Vagina (tissue), 2 donors: ENCODE measurements at places on chromosomes 4 and X. TPM values are rescaled to one million over a fixed set of nuclear protein-coding genes. Genes with fewer than 3 reads are reported as not detected.

IL21 gene
- total RNA-seq, result not detected

CFAP97 gene
- 28.5 TPM for total RNA-seq

BRCC3 gene
- total RNA-seq, result 11.5 TPM

- H3K27me3 ChIP-seq, result no peaks in the 10 kb centered on the region
- no peak overlapping the region for H3K4me3 ChIP-seq
- DNase-seq, result no peak
- no peak overlapping the region for H3K27ac ChIP-seq
- no peaks in the 10 kb centered on the region for H3K4me1 ChIP-seq
- H3K36me3 ChIP-seq, result no peaks in the 10 kb centered on the region
These were observed 67.4 kb downstream of the TNIP2 start for GRCh38 chr4:2688697-2689096.

- no peak for DNase-seq
- peaks cover 3% of the 10 kb centered on the region for H3K4me1 ChIP-seq
- no peaks in the 10 kb centered on the region for H3K27me3 ChIP-seq
These were observed 6.5 kb downstream of the PQBP1 start for GRCh38 chrX:48904180-48904579.

GRCh38 chrX:75107863-75108509 lies 48.1 kb downstream of the ABCB7 start:
- no peak for DNase-seq
- no peaks in the 10 kb centered on the region for H3K4me1 ChIP-seq
- H3K4me3 ChIP-seq, result no peak overlapping the region
- no peaks in the 10 kb centered on the region for H3K36me3 ChIP-seq
- no peak overlapping the region for H3K27ac ChIP-seq

- no peaks in the 10 kb centered on the region for H3K36me3 ChIP-seq
- no peak overlapping the region for H3K4me3 ChIP-seq
- no peak overlapping the region for H3K27ac ChIP-seq
These were observed 47.9 kb upstream of the PACRGL start for GRCh38 chr4:20652226-20652885.

GRCh38 chr4:48858130-48858529 lies 27.2 kb downstream of the OCIAD1 start:
- DNase-seq, result no peak
- H3K27ac ChIP-seq, result no peak overlapping the region
- no peaks in the 10 kb centered on the region for H3K4me1 ChIP-seq
- H3K4me3 ChIP-seq, result no peak overlapping the region
- H3K36me3 ChIP-seq, result peaks cover 25% of the 10 kb centered on the region
- no peaks in the 10 kb centered on the region for H3K27me3 ChIP-seq

- H3K27ac ChIP-seq, result peak overlapping the region; percentile 58
- H3K4me3 ChIP-seq, result no peak overlapping the region
- no peaks in the 10 kb centered on the region for H3K4me1 ChIP-seq
- H3K27me3 ChIP-seq, result no peaks in the 10 kb centered on the region
- no peak for DNase-seq
- no peaks in the 10 kb centered on the region for H3K36me3 ChIP-seq
These were observed 32.0 kb upstream of the AMELX start for GRCh38 chrX:11261260-11261659.

- no peaks in the 10 kb centered on the region for H3K27me3 ChIP-seq
- H3K4me1 ChIP-seq, result peaks cover 4% of the 10 kb centered on the region
- no peaks in the 10 kb centered on the region for H3K36me3 ChIP-seq
- H3K4me3 ChIP-seq, result peak overlapping the region; percentile 59
- H3K27ac ChIP-seq, result no peak overlapping the region
These were observed 866 bp upstream of the CENPE start for GRCh38 chr4:103199009-103199408.

DNA sequence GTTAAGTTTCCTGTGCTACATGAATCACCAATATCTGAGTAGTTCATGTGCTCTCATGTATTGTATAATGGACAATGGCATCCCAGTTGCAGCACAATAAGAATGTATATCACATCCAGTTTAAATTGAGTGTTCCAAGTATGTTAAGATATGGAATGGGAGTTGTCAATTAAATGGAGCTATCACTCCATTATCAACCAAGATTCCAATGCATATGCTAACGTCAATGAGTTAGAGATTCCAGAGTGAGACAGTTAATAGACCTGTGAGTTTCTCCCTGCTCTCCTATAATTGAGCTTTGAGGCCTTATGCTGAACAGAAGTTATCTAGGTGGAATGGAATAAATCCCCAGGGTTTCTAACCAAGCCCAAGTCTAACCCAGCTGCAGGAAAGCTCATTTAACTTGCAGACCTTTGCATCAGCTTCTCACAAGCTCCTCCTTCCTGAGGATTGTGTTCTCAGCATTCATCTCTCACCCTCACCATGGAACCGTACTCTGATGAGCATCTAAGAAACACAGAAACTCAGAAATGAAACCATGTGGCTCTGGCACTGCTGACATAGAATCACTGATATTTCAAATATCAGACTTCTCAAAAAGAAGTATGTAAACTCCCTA lies 84.8 kb downstream of the TIGD2 start:
- H3K27me3 ChIP-seq, result no peaks in the 10 kb centered on the region
- no peak overlapping the region for H3K4me3 ChIP-seq

DNA sequence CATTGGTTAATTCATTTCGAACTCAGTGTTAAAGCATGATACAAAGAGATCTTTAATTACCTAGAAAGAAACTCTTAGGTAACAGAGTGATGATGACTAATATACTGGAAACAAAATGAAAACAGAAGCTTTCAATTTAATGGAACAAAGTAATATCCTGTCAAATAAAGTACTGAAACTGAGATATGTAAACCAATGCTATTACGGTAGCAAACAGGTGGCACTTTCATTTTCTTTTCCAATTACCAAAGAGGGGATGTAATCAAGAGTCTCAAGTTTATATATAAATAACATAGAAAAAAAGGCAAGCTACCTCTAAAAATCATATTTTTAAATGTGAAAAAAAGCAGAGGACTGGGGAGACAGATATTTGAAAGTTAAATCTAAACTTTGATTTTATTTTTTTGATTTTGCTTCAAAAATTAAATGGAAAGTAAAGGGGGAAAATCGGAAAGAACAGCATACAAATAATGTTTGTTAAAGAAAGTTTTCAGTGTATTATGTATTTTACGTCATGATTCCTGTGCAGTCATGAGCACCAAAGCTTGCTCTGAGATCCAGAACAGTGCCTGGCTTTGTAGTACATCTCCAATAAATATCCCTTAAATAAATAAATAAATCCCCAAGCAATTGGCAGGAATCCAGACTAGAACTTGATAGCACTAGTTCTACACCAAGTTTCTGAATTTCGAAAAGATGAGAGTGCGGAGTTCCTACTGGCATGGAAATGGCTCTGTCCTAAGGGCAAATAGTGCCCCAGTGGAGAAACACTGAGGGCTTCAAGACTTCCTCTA lies 25.0 kb upstream of the RAPGEF2 start:
- H3K4me3 ChIP-seq, result no peak overlapping the region
- H3K27ac ChIP-seq, result no peak overlapping the region
- no peaks in the 10 kb centered on the region for H3K36me3 ChIP-seq
- DNase-seq, result no peak

DNA sequence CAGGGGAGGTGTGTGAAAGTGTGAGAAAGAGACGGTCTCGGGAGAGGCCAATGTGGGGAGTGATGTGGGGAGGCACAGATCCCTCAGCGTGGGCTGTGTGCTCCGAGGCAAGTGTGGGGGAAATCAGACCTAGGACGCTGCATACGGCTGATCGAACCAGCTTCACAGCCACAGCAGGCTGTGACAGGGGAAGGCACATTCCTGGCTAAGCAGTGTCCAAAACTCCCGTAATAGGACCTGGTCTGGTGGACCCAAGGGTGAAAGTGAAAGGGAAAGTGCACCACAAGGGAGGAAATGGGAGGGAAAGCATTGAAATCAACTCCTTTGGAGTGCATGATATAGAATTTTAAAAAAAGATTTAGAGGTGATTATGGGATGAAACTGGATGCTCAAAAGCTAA lies 10.9 kb upstream of the RHOXF2 start:
- no peak for DNase-seq
- no peaks in the 10 kb centered on the region for H3K36me3 ChIP-seq
- H3K4me3 ChIP-seq, result no peak overlapping the region
- no peaks in the 10 kb centered on the region for H3K27me3 ChIP-seq
- no peaks in the 10 kb centered on the region for H3K4me1 ChIP-seq

DNA sequence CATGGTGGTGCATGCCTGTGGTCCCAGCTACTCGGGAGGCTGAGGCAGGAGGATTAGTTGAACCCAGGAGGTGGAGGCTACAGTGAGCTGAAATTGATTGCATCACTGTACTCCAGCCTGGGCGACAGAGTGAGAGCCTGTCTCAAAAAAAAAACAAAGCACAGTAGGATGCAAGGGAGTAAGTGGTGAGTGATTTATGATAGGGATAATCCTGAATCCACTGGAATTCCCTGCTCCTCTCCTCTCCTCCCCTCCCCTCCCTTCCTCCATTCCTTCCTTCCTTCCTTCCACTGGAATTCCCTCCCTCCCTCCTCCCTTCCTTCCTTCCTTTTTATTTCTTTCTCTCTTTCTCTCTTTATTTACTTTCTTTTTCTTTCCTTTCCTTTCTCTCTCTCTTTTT lies 40.9 kb upstream of the NKRF start:
- H3K4me3 ChIP-seq, result no peak overlapping the region
- H3K36me3 ChIP-seq, result no peaks in the 10 kb centered on the region
- H3K27me3 ChIP-seq, result no peaks in the 10 kb centered on the region
- no peak overlapping the region for H3K27ac ChIP-seq
- DNase-seq, result no peak

DNA sequence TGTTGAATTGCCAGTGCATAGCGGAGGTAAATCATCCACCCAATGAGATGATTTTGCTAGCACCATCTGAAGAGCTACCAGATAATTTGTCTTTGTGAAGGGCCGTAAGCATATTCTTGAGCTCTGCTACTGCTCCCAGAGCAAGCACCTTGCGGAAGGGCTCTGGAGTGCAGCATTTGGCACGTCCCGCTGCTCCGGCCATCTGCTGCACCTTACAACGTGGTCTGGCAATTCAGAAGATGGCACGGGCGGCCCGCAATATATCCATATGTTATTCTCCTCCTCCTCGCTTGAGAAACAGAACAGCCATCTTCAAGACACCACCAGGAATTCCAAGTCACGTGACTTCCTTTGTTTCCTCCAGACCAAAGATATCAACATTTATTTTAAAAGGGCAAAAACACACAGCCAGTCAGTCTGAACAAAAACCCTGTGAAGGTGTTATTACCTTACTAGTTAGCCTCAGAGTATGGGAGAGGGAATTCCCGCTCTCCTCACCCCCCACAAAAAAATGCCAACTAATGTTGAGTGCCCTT lies 1095.7 kb upstream of the TENM3 start:
- no peaks in the 10 kb centered on the region for H3K27me3 ChIP-seq
- DNase-seq, result no peak
- H3K27ac ChIP-seq, result no peak overlapping the region
- H3K4me1 ChIP-seq, result no peaks in the 10 kb centered on the region

DNA sequence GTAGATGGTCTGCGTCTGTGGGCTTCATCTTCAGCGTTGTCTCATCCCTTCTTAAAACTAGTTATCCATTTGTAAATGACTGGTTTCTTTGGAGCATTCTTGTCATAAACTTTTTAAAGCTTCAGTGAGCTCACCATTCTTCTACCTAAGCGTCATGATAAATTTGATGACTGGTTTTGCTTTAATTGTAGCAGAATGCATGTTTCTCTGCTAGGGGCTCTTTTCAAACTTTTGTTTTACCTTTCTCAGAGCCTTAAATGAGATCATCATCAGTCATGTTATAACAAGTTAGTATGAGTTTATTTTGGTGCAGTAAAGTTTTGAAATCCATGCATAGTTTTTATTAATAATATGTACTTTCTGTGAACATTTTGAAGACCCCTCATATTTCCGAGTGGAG lies 6.3 kb upstream of the ADGRL3 start:
- no peaks in the 10 kb centered on the region for H3K36me3 ChIP-seq
- no peaks in the 10 kb centered on the region for H3K27me3 ChIP-seq
- no peak for DNase-seq
- H3K27ac ChIP-seq, result no peak overlapping the region
- no peaks in the 10 kb centered on the region for H3K4me1 ChIP-seq

DNA sequence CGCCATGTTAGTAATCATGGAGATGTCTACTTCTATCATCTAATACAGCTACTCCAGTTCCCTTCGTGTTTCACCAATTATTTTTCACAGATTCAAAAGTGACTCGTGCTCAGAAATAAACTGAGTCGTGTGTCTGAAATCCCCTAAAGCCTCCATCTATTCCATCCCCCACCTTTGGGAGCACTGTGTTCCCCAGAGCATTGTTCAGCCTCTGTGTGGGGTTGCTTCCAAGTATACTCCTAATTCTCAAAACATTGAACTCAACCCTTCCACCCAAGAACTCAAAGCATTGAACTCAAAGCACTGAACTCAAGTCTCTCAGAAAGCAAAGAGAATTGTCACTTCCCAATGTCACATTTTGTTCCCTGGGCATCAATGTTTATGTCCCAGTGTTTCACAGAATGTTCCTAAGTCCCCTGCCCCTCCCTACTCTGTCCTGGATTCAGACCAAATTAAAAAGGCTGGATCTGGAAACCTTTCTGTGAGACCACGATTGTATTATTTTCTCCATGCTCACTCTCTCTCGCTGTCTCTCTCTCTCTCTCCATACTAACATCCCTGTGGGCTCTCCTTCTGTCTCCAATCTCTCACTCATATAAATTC lies 138.5 kb upstream of the QRFPR start:
- no peaks in the 10 kb centered on the region for H3K27me3 ChIP-seq
- H3K4me3 ChIP-seq, result no peak overlapping the region
- H3K36me3 ChIP-seq, result no peaks in the 10 kb centered on the region
- no peaks in the 10 kb centered on the region for H3K4me1 ChIP-seq
- no peak overlapping the region for H3K27ac ChIP-seq
- no peak for DNase-seq

GRCh38 chrX:110425222-110426154 lies 66.8 kb downstream of the RTL9 start:
- H3K27ac ChIP-seq, result no peak overlapping the region
- H3K36me3 ChIP-seq, result no peaks in the 10 kb centered on the region
- no peaks in the 10 kb centered on the region for H3K4me1 ChIP-seq

DNA sequence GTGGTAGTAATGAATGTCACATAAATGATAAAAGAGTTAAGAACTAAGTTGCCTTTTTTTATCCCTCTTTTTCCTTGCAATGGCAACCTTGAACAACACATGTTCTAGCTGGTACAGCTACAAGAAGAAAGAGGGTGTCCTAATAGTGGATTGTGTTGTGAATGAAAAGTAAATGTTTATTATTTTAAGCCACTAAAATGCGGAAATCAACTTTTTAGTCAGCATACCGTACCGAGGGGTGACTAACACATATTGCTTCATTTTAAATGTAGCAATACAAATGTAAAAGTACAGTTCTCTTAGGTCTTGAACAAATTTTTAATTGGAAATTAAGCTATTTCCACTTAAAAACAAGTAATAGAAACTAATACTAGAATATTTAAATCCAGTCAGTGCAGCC lies 17.7 kb upstream of the AP1AR start:
- H3K4me1 ChIP-seq, result no peaks in the 10 kb centered on the region
- no peaks in the 10 kb centered on the region for H3K36me3 ChIP-seq
- H3K4me3 ChIP-seq, result no peak overlapping the region
- no peak for DNase-seq

DNA sequence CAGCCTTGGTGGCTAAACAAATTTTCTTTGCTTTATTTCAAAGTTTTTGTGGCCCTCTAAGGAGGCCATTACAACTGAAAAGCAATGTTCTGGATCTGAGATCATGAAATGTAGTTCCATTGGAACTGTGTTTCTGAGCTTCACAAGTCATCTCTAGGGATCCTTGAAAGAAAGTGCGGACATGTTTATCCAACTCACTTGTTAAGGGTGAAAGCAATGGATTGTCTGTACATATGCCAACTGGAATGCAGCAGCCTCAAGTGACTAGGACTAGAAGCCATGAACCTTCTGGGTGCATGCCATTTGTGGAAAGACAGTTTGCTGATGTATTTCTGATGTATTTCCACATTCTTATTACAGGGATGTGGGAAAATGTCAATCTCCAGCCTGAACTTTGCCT lies 36.7 kb upstream of the KLHL13 start:
- H3K27ac ChIP-seq, result no peak overlapping the region
- H3K36me3 ChIP-seq, result no peaks in the 10 kb centered on the region
